Stimulated activated CD4-positive, alpha-beta T cell treated with anti-CD3 and anti-CD28 coated beads, Interleukin-4, amount 100 ng/mL, for 48 hours (primary cell): ENCODE measurements at places on chromosomes 1 and 21.

- DNase-seq = no peak
Observed at GRCh38 chr1:34272152-34272551, 95.4 kb downstream of the C1orf94 start.

GRCh38 chr1:60921175-60921574 lies 161.2 kb upstream of the NFIA start:
- DNase-seq = no peak

- no peak for DNase-seq
Observed at GRCh38 chr1:109468903-109469302, 2.6 kb downstream of the SYPL2 start.

GRCh38 chr1:45375104-45376090 lies 35.2 kb upstream of the MUTYH start:
- no peak for DNase-seq

DNA sequence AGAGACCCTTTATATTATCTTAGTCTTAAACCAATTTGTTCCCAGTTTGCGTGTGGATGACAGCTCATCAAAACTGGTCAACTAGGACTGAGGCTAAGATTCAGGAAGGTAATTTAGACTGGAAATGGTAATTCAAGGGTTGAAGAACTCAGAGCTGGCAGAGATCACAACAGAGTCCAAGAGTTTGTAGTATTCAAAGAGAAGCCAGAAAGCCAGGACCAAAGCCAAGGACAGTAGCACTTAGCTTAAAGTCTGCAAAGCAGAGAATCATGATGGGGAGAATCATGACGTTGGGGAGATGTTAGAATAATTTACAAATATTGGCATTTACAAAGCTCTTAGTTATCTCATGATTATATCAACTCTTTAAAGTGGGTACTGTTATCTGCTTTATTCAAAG lies 32.6 kb downstream of the RNF11 start:
- DNase-seq = no peak

DNA sequence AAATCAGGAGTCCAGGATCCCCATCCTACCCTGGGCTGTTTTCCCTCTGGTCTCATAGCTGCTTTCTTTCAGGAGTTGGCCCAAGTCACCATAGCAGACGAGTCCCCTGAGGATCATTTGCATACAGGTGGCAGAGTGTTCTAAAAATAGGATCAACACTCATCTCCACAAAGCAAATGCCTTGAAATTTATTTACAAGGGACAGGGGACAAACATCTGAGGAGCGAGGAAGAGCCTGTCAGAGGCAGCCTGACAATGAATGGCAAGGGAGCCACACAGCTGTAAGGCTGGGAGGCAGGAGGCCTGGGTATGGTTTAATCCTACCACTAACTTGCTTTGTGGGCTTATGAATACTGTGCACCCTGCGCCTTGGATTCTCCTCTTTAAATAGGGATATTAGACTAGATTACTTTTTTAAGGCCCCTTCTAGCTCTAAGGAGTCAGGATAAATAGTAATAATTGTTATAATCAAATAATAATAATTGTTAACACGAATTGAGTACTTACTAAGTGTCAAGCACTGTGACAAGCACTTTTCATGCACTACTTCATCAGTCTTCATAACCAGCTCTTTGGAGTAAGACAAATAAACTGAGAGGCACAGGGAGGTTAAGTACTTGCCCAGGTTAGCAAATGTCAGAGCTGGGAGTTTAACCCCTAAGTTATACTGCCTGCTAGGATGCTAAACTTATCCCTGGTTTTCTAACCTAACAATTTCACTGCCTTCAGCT lies 34.5 kb downstream of the RAB3B start:
- DNase-seq = no peak

DNA sequence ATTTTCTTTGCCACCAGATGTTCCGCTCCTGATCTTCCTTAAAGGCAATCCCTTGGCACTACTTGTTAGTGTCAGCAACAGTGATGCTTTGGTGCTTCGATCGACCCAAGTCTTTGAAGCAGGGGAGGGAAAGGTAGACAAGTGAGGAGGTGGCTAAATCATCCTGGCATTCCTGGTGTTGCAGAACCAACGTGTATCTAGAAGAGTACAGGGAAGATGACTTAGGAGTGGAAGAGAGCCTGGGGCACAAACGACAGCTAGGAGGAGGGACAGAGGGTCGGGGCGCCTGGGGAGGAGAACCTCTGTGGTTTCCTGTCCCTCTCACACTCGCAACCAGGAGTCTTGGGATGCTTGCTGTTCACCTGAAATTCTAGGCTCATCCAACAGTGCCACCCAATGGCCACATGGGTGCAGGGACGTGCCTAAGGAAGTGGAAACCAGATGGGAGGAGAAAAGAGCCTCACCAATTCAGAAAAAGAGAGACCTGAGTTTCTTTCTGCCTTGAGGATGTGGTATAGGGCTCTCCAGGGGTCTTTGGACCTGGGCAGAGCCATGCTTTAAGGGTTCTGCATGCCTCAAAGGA lies 9.5 kb upstream of the KCNA2 start:
- DNase-seq = peak; percentile 62

GRCh38 chr21:36059823-36060158 lies 535 bp downstream of the SETD4 start:
- peak; percentile 25 for DNase-seq

- DNase-seq = no peak
Observed at GRCh38 chr21:26783466-26784195, 61.6 kb downstream of the ADAMTS1 start.

DNA sequence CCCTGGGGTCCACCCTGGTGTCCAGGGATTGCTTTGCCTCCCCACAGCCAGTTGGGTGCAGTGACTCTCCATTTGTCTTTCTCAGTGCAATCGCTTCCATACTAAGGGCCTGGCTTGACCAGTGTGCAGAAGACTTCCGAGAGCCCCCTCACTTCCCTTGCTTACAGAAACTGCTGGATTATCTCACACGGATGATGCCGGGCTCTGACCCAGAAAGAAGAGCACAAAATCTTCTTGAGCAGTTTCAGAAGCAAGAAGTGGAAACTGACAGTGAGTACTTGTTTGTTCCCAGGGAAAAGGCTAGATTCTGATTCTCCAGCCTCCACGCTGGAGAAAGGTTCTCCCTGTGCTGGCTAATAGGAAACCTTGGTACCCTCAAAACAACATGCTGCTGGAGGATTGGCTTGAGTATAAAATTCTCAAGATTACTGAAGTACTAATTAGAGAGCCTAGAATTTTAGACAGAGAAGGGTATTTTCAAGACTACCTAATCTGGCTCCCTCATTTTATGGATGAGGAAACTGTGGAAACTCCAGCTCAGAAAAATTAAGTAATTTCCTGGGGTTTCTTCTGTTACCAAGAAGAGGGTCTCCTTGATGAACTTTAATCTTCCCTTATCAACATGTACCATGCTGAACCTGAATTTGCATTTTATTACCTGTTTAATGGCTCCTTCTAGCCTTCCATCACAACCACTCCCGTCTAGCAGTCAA lies 75.8 kb downstream of the RGL1 start:
- no peak for DNase-seq

- DNase-seq = no peak
Observed at GRCh38 chr1:16464917-16465625, 24.5 kb downstream of the NECAP2 start.

- DNase-seq = peak; percentile 61
Observed at GRCh38 chr1:199243423-199244061, 604.7 kb downstream of the PTPRC start.

DNA sequence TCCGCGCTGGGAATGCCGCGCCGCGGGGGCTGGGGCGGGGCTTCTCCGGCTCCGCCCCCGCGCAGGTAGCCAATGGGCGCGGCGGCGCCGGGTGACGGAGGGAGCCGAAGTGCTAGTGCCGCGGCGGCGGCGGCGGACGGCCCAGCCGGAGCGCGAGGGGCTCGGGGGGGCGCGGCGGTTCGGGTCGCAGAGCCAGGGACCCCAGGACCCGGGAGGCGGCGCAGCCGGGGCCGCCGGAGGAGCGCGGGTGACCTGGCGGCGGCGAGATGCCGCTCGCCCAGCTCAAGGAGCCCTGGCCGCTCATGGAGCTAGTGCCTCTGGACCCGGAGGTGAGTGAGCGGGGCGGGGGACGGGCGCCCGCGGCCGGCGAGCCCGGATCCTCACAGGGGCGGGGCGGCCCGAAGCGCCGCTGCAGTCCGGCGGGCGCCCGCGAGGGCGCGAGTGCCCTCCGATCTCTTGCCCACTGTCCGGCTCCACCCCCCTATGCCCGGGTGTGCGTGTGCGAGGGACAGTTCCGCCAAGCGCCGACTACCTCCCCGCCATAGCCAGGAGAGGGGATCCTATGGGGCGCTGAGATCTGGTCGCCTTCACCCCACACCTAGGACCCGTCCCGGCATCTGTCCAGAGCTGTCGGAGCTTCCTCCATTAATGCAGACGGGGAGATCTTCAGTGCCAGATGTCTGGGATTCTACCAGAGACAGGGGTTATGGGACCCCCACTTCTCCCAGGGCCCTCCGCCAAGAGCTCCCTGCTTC lies at the start of gene RPS6KA1:
TSS of gene RPS6KA1 (plus strand) at position 107 of the 755 bp plus-strand sequence. CDS start at position 267, 160 bp downstream.
- peak; percentile 42 for DNase-seq

- DNase-seq = no peak
Observed at GRCh38 chr1:13772271-13772670, 72.3 kb downstream of the PRDM2 start.

GRCh38 chr1:228807904-228808605 lies 72.8 kb downstream of the RHOU start:
- DNase-seq = no peak

DNA sequence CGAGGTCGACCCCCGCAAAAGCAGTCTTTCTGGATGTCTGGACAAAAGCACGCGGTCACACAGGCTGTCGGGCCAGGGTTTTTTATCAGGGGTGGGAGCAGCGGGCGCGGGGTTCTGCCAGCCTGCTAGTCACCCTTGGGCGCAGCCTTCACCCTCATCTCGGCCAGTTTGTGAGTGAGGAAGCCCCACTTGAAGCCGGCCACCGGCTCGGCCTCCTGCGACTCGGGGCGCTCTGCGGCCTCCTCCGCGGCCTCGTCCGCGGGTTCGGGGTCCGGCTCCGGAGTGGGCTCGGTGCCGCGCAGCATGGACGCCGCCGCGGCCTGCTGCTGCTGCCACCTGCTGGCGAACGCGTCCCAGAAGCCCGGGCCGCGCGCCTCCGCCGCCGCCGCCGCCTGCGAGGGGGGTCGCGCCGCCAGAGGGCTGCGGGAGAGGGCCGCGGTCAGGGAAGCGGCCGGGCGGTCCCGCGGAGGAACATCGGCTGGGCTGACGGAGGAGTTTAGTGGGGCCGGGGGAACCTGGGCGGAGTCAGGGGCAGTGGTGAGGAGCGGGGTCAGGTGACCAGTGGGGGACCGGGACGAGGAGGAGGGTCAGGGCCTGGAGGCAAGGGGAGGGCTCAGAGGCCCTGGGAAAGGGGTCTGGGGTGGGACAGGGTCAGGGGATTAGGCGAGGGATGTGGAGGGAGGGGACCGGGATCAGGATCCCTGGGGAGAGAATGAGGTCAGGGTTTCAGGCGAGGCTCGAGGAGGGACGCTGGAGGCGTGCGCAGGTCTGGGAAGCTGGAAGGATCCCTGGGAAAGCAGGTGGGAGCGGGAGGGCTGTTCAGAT lies 4.5 kb downstream of the C1orf232 start:
- peak; percentile 54 for DNase-seq

DNA sequence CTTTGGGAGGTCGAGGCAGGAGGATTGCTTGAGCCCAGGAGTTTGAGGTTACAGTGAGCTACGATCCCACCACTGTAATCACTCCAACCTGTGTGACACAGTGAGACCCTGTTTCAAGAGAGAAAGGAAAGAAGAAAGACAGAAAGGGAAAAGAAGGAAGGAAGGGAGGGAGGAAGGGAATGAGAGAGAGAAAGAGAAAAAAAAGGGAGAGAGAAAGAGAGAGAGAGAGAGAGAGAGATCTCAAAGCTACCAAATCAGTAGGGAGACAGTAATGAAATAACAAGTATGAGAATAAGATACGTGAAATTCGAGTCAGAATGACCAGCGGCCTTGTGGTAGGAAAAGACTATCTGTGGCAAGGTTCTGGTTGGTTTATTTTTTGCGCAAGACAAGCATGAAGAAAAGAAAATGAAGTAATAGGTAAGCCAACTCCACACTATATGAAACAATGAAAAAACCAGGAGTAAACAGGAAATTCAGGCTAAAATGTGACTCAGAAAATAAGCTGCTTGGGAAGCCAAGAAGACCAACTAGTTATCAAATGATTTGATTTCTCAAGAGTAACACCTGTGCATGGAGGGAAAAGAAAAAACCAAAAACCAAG lies 8.9 kb downstream of the MTF1 start:
- DNase-seq = no peak

DNA sequence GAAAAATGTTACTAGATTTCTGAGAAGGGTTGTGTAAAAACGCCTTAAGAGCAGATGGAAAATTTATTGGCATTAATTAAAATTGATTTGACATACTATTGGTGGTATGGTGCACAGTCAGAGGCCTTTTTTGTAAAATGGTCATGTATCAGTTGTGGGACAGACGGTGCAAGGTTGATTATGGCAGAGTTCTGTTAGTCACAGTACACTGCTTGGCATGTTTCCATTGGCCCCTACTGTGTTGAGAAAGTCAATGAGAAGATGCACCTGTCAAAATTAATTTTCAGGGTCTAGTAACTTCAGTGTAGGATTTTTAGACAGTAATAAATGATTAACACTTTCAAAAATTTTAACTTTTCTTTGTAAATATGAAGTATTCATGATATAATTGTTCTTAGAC lies 4.4 kb downstream of the B3GALT2 start:
- no peak for DNase-seq

DNA sequence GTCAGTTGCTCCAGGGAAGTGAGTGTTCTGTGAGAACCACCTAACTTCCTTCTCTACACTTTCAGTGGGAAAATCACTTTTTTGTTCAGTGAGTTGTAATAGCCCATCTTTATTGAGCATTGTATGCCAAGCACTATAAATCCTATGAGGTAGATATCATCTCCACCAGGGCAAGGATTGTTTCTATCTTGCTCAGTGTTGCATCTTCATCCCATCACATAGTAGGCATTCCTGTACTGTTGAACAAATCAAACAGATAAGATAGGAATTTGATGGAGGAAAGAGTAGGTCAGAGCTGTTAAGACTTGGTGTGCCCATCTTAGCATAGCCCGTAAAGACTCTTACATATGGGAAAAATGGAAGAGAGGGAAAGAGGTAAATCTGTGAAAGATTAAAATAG lies 2.9 kb upstream of the PIGV start:
- DNase-seq = no peak

GRCh38 chr1:105894006-105894405 lies 1162.5 kb upstream of the PRMT6 start:
- no peak for DNase-seq

DNA sequence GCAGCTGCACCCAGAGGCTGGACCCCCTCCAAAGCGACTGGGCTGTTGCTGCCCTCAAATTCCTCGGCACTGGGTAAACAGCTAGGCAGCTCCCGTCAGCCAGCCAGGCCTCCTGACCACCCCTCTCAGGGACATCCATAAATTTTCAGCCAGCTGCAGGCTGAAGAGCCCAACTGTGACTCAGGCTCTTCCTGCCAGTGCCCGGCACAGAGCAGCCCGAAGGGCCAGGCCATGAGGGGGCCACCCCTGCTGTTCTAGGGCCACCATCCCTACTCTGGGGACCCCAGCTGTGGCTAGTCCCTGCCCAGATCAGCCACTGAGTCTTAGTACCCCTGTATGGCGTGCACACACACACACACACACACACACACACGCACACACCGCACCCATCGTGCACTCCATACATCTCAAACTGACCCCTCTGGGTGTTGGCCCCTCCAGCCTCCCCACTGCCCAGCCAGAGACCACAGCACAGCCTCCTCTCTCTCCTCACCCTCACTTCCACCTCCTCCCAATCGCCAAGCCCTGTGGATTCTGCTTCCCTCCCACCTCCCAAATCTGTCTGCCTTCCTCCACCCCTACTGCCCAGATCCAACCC lies 6.2 kb upstream of the LAPTM5 start:
- DNase-seq = no peak
